ENCODE measurements at places on chromosomes 2 and 18.
A peak's percentile ranks its signal among the peaks of the same experiment; 100 is the strongest.

DNA sequence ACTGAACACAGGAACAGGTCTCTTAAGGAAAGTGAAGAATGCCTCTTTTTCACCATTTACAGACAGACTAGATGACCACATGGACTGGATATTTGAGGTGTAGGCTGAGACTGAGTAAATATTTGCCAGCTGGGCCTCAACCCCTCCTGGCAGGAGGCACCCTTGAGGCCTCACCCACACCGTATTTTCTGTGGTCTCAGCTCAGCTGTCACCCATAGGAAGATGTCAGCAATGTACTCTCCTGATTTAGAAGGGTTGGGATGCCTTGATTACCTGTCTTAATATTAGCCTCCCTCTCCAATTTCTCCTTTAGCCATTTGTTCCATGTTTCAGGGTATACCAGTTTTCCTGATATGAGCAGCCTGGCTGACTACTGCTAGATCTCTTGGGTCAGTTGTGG, 20.3 kb downstream of the ADCYAP1 start:
- DNase-seq = peak; percentile 45

DNA sequence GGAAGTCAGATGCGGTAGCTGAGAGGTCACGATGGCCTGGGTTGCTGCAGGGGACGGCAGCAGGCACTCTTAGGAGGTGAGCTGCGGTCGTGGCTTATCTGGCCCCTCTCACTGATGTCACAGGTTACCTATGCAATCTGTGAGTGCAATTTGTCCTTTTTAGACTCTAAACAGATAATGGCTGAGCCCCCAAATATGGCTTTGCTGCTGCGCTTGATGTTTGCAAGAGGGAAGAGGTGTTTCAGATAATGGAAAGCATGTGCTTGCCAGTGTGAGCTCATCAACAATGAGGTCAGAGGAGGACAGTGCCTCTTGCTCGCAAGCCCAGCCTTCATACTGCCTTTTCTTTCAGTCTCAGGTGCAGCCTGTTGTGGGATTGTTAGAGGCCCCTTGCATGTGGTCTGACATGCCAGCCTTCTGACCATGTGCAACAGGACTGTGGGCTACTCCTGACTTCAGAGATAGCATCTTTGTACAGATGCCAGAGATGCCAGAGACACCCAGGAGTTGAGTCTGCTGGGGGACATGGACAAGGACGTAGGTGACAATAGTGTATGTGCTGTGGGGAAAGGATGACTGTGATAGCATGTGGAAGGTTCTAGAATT, 151.3 kb downstream of the TANC1 start:
- no peak for DNase-seq

GRCh38 chr18:77560341-77560992, 310.8 kb downstream of the GALR1 start:
- DNase-seq = no peak

DNA sequence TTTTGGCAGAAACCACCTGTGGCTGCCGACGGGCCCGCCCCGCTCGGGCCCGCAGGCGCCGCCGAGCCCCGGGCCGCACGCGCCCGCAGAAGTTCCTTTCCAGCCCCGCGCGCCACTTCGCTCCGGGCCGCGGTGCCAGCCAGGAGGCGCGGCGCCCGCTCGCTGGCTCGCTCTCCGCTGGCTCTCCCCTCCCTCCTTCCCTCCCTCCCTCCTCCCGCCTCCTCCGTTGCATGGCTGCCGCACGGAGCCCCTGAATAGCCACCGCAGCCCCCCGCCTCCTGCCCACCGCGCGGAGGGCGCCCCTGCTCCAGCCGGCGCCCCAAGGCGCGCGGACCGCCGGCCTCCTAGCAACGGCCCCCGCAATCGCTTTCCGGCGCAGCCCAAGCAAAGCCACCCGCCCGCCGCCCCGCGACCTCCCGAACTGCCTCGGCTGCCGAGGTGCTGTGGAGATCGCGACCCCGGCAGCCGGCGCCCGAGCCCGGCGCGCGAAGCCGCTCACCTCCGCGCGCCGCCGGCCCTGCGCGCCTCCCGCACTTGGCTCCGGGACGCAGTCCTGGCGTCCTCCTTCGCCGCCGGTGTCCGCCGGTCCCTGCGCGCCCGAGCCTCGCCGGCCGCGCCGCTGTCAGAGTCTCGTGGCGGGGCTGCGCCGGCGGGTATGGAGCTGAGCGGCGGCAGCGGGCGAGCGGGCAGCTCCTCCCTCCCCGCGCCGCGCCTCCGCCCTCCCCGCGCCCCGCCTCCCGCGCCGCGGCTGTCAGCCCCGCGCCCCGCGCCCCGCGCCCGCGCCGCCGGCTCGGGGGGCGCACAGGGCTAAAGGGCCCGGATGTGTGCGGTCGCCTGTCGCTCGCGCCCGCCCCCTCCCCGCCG, at the start of gene ZBTB7C:
ZBTB7C (minus strand) TSS at position 657 of the 864 bp plus-strand sequence.
- DNase-seq = peak; percentile 14

- DNase-seq = no peak
Observed at GRCh38 chr2:154455866-154456265, 242.6 kb upstream of the KCNJ3 start.

DNA sequence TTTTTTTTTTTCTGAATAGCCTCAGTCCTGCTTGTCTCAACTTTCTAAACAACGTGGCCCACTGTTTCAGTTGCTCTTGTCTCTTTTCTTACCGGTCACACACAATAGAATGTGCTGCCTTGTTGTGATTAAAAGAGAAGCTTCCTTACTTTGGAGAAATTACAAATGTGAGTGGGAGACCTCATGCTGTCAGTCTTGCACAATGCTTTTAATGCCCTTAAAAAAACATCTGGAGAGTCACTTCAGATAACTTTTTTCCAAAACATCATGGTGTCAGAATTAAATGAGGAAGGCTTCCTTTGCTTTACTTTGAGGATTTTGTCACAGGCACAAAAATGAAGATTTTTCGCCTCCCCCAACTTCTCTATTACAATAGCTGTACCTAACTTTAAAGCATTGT, 37.7 kb downstream of the LHCGR start:
- no peak for DNase-seq

DNA sequence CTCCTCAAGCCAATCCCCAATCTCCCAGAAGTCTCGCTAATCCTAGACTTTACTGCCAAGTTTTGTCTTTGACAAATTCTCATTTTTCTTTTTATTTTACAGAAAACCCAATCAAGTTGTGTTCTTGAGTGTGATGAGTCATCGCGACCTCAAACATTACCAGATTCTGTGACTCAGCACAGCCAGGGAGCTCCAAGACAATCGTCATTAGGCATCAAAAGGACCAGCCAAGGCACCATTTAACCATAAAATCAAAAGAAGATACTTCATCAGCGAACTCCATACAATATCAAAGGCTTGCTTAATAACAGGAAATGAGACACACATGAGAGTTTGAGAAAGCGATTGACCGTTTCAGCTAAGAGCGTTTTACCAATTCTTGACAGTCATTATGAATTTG, 146.2 kb upstream of the AGAP1 start:
- no peak for DNase-seq

GRCh38 chr2:28160986-28161425, 231.7 kb upstream of the FOSL2 start:
- no peak for DNase-seq

- DNase-seq = no peak
Observed at GRCh38 chr18:23306822-23307221, 146.3 kb upstream of the RIOK3 start.

- DNase-seq = peak; percentile 54
Observed at GRCh38 chr2:43276962-43277391, 50.6 kb upstream of the ZFP36L2 start.

DNA sequence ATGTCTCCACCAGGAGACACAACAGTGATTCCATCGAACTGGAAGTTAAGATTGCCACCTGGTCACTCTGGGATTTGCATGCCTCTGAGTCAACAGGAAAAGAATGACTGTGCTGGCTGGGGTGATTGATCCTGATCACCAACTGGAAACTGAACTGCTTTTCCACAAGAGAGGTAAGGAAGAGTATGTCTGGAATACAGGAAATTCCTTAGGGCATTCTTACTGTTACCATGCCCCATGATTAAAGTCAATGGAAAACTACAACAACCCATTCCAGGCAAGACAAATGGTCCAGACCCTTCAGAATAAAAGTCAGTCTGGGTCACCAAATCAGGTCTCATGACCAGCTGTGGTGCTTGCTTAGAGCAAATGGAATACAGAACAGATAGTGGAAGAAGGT, 12.0 kb upstream of the DDX1 start:
- DNase-seq = no peak

GRCh38 chr2:99743146-99743545, 253.3 kb upstream of the REV1 start:
- DNase-seq = no peak

GRCh38 chr2:19355014-19355405, 3.4 kb downstream of the OSR1 start:
- DNase-seq = no peak

DNA sequence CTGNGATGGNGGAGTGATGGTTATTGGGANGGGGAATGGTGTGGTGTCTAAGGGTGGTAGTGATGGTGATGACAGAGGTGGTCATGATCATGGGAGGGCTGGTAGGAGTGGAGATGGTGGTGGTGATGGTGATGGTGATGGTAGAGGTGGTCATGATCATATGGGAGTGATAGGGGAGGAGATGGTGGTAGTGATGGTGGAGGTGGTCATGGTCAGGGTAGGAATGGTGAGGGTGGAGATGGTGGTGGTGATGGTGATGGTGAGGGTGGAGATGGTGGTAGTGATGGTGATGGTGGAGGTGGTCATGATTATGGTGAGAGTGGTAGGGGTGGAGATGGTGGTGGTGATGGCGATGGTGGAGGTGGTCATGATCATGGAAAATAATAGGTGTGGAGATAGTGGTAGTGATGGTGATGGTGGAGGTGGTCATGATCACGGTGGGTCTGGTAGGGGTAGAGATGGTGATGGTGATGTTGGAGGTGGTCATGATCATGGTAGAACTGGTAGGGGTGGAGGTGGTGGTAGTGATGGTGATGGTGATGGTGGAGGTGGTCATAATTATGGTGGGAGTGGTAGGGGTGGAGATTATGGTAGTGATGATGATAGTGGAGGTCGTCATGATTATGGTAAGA, 83.7 kb downstream of the INPP5D start:
- no peak for DNase-seq

GRCh38 chr2:176093145-176093897, 800 bp downstream of the HOXD13 start:
- DNase-seq = no peak

- no peak for DNase-seq
Observed at GRCh38 chr2:224310943-224311625, 90.8 kb downstream of the FAM124B start.

- DNase-seq = no peak
Observed at GRCh38 chr2:40043641-40044040, 264.6 kb upstream of the THUMPD2 start.

DNA sequence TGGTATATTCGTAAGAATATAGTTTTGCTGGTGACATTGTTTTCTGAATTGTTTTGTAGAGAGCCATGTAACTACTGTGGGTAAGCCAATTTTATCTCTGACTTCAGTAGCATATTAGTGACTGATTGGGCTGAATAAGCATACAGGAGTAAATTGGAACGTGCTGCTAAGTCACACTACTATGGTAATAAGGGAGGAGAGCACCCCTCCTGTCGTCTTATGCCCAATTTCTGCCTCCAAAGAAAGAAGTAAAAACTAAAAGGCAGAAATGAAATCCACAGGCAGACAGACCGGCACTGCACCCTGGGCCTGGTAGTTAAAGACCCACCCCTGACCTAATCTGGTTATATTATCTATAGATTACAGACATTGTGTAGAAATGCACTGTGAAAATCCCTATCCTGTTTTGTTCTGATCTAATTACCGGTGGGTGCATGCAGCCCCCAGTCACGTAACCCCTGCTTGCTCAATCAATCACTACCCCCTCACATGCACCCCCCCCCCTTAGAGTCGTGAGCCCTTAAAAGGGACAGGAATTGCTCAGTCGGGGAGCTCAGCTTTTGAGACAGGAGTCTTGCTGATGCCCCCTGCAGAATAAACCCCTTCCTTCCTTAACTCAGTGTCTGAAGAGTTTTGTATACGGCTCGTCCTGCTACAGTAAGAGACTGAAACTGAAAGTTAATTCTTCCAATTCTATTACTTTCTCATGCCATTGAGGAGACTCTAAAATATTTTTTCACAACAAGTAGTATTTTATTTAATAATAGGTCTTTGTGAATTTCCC, 167.0 kb downstream of the ZNF804A start:
- no peak for DNase-seq

DNA sequence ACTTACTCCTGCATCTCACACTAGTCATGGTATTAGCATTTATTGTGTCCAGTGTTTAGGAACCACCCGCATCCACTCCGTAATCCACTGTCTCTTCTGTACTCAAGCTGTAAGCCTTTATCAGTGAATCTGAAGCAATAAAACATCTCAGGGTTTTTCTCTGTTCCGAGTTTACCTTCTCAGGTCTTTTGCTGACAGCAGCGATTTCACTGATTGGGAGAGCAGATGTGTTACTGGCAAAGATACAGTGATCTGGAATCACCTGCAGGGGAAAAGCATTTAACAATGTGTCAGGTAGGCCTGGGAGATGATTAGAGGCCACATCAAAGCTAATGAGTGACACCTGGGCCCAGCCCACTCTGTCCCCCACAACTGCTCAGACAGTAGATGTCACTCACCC, 24.6 kb downstream of the GAREM2 start:
- no peak for DNase-seq

DNA sequence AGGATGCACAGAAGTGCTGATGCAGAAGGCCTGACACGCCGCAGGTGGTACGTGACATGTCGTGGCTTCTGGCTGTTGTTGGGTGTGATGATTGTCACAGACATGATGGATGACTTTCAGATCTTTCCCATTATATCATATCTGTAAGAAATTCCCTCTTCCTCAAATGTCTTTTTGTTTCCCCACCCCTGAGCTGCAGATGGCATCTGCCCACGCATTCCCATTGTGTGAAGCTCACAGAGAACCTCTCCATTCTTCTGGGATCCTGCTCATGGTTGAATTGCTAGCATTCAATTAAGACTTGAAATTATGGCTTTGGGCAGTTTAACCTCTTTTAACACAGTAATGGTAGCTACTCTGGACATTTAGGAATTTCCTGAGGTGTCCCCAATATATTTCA, 28.3 kb upstream of the EPHA4 start:
- DNase-seq = no peak

- DNase-seq = no peak
Observed at GRCh38 chr2:240223631-240224030, 83.2 kb upstream of the OTOS start.

GRCh38 chr2:203498161-203498560, 36.9 kb downstream of the RAPH1 start:
- no peak for DNase-seq

DNA sequence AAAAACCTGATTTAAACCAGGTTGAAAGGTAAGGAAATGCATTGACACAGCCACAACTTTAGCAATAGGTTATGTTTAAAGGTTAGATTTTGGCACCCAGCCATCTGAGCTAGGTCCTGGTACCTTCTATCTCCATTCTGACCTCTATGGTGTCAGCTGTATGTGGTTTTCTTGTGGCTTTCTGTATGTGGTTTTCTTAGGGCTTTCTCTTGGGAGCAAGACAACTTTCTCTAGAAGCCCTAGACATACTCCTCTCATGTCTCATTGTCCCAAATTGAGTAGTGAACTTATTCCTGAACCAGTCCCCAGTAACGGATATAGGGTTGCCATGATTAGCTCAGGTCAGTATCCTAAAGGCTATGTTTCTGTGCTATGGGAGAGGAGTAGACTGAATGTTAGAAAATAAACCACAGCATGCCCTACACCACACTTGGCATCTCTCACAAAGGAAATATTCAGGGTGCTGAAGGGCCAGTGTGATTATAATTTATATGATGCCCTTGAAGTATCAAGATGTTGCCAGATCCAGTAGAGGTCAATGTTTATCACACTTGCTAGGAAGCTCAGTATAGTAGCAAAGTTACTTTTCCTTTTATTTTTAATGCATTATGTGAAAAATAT, 176.1 kb downstream of the CAPN13 start:
- no peak for DNase-seq

- DNase-seq = no peak
Observed at GRCh38 chr2:69221512-69221911, 165.5 kb downstream of the GFPT1 start.

All from NCI-H510A treated with DMSO at 0.1 percent for 48 hours (cell line).